ENCODE measurements at places on chromosomes 5 and 9. TPM values are rescaled to one million over a fixed set of nuclear protein-coding genes. Genes with fewer than 3 reads are reported as not detected.

Gene TMEM215
- polyA plus RNA-seq: not detected

Gene SAXO1
- 0.04 TPM for polyA plus RNA-seq

Gene CENPH
- 3.7 TPM for polyA plus RNA-seq

Gene CEL
- 6.6 TPM for polyA plus RNA-seq

Gene DUSP1
- 583 TPM for polyA plus RNA-seq

Gene LCN15
- 1.4 TPM for polyA plus RNA-seq

Gene ADRB2
- polyA plus RNA-seq: 1.1 TPM

Gene IFNA17
- polyA plus RNA-seq: not detected

Gene TMEM252
- 0.41 TPM for polyA plus RNA-seq

Gene STPG3
- 2.5 TPM for polyA plus RNA-seq
